ENCODE measurements at places on chromosomes 11 and 22. TPM values are rescaled to one million over a fixed set of nuclear protein-coding genes. Genes with fewer than 3 reads are reported as not detected.

- no peak for DNase-seq
Measured at GRCh38 chr11:75428989-75429640, 3.9 kb downstream of the KLHL35 start.

GRCh38 chr22:40312050-40312449 lies 34.2 kb upstream of the ADSL start:
- no peak for DNase-seq

DNA sequence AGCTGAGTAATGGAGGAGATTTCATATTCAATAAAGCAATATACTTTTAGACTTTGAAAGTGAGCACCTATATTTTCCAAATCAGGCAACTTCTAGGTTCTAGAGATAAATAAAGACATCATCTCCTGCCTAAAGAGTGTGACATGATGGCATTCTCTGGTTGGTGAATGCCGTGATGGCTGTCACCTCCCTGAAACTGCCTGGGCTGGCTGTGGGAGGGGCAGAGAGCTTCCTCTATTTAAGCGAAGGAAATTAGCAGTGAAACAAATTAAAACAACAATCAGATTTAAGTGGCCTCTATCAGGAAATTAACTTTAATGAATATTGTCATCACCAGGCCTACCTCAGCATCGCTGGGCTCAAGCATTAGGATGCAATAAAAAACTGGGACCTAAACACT lies 113.9 kb downstream of the ARL14EP start:
- no peak for DNase-seq

GRCh38 chr11:11574373-11575287 lies 47.2 kb downstream of the GALNT18 start:
- no peak for DNase-seq

DNA sequence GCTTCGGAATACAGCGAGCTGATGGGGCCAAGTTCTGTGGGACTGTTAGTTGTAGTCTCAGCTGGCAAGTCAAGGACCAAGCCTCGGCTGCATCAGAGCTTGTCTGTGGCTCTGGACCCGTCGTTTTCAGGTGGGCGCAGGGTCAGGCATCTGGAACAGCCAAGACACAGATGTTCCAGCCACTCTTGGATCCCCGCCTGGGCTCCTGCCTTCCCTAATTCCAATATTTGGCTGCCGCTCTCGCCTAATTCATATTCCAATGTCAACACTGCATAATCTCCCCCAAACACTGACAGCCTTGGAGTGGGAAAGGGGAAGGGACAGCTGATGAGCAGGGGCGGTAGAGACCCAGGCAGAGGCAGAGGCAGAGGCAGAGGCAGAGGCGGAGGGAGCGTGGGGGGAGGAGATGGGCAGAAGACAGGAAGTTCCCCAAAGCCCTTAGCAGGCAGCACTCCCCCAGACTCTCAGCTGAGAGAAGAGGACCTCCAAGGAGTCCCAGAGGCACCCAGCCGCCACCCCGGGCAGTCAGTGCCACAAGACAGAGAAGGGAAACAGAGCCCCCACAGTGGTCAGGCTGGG lies 49.6 kb upstream of the SLC35C1 start:
- DNase-seq: peak; percentile 30

DNA sequence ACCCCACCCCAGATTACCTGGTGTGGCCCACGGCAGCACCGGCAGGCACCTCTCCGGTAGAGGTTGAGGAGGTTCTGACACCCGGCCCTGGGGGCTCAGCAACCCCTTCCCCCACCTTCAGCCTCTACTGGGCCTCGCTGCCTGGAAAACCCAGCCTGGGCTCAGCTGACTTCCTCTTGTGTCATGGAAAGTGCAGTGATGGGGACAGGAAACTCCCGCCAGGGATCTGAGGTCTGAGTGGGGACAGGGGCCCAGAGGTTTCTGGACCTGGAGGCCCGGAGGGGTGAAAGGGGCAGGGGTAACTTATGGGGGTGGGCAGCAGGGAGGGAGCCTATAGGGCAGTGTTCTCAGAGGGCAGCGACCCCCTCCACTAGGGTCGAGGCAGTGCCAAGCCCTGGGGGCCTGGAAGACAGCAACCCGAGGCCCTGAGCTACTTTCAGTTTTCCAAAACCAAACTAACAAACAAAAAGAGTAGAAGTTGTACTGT lies 10.0 kb upstream of the CD5 start:
- DNase-seq: peak; percentile 51

DNA sequence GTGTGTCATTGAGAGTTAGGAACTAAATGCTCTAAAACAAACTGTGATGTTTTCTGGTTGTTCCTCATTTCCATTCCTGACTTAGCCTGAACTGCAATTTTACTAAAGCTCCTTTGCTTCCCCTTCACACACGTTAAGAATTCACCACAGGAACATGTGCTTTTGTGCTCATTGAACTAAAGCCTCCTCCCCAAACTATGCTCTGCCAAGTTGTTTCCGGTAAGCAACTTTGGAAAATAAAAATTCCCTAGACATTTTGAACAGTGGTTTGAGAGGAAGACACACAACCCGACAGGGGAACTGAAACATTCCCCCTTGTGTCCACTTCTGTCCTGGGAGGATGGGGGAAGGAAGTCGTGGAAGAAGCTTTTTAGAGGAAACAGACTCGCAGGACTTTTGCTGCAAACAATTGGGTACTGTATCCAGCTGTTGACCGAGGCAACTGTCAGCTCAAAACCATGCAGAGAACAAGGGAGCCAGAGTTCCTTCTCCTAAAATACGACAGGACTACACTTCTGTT lies 66.9 kb downstream of the GAB2 start:
- DNase-seq: no peak

DNA sequence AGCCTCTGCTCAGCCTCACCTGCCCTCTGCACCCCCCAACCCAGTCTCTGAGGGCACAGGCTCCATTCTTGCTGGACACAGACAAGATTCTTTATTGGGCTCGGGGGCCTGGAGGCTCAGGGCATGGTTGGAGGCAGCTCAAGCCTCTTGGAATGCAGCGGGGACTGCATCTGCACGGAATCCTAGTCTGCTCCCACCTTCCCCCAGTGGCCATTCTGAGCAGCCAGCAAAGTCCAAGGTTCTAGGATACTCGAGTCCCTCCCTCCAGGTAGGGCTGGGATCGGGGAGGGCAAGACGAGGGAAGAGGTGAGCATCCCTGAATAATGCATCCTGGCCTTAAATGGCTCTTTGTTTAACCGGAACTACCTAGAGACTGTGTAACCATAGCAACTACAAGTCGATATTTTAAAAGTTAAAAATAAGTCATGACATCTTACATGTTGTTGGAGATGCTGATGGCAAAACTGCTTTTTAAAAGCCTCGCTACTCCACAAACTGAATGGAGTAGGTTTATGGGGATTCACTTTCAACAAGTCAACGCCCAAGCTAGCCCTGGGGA lies 10.7 kb upstream of the IGSF22 start:
- peak; percentile 80 for DNase-seq

- no peak for DNase-seq
Measured at GRCh38 chr11:70876685-70877084, 375.7 kb downstream of the SHANK2 start.

DNA sequence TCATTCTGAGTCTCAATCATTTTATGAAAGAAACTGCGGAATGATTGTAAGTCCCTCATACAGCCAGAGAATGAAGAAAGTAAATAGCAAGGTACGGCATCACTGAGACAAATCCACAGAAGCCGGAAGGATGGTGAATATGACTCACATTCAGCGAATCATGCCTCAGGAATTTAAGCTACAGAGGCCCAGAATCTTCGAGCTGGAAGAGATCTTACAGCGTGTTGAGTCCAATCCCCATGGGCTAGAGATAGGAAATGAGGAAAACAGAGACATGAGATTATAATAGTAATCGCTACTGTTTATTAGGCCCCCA lies 173.2 kb downstream of the KIF18A start:
- DNase-seq: no peak

DNA sequence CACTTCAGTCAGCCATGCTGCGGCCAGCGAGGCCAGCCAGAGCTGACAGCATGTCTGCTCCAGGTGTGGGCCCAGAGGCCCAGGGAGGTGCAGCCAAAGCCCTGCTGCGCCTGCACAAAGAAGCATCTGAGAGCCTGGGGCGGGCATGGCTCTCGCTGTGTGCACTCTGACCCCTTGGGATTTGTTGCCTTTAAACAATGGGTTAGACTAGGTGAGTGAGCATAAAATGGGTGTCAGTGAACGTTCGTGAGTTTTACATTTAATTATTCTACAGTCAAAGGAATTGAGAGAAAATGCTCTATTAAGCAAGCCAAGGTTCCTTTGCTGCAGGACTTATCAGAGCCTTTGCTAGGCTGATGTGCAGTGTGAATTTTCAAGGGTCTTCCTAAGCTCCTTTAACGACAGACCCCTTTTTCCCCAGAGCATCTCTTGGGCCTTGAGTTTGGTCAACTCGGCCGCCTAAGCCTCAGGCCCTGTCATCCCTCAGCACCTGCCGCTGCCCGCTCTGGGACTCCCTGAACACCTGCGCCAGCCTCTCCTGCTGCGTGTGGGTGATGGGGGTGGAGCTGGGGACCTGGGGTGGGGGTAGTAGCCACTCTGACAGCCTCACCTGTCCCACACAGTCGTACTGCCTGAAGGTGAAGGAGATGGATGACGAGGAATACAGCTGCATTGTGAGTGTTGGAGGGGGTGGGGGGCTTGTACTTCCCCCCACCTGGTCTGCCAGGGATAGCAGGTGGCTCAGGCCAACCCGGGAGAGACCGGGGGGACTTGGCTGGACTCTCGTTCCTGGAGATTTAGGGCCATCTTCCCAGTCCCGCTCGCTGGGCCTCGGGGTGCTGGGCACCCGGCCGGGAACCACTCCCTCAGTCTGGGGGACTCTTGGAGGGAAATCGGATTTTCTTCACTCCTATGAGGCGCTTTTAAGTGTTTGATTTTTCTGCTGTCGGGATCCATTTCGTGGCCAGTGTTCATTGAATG lies 10.5 kb downstream of the SLC16A8 start:
- DNase-seq: peak; percentile 40

The OR51T1 gene
- not detected for total RNA-seq

The PMM1 gene
- 5.6 TPM for total RNA-seq

The SMCO4 gene
- total RNA-seq: 57.6 TPM

The FXYD6 gene
- total RNA-seq: 32.8 TPM

The CEND1 gene
- total RNA-seq: 0.14 TPM

The TSGA10IP gene
- 4.1 TPM for total RNA-seq

The TMEM86A gene
- total RNA-seq: 1.5 TPM

All from H7 (cell line).